ENCODE measurements at places on chromosomes 2 and 18.
A peak's percentile ranks its signal among the peaks of the same experiment; 100 is the strongest.

GRCh38 chr2:235444101-235444597, 49.7 kb upstream of the AGAP1 start:
- DNase-seq = no peak

DNA sequence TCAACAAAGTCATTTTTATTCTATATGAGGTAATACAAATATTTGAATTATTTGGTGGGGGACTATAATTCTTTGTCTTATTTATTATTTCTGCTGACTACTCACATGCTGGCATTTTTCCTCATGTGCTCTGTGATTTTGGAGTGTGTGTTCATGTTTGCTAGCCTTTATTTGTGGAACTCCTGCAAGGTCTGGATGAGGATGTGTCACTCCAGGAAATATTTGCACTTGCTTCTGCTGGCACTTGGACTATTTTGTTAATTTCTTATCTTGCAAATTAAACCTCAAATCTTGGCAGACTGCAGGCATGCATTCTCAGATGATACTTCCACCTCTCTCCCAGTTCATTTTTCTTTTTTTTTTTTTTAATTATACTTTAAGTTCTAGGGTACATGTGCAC, 34.1 kb downstream of the POLI start:
- DNase-seq = no peak

- DNase-seq = peak; percentile 69
Measured at GRCh38 chr2:60533101-60534051, 20.1 kb downstream of the BCL11A start.

DNA sequence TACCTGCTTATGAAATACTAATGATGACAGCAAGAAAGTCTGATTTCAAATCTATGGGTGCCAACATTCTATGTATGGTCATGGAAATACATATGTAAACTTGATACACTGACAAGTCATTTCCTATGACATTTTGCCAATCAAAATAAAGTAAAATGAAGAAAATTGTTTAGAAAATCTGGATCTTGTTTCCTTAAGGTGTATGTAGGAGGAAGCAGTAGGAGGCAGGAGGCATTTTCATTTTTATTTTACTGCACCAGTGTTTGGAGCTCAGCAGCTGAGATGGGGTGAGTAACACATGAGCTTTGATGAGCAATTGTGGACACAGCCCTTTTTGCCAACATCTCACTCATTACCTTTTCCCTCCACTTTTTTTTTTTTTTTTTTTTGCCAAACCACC, 167.0 kb downstream of the AFF3 start:
- DNase-seq = no peak

DNA sequence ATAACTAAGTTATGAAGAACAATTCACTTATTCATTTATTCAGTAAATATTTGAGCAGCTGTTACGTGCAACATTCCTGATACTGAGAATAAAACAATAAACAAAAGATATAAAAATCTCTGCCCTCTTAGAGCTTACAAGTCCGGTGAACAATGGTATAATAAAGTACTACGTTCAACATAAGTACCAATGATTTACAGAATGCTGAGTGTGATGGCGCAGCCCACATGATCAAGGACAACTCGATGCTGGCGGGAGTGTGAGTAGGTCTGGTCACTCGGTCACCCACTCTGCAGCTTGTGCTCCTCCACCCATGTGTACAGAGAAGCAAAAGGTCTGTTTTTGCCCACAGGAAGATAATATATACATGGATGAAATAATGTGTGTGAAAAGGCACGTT, 254.3 kb downstream of the BCL11A start:
- no peak for DNase-seq

- no peak for DNase-seq
Measured at GRCh38 chr2:42219160-42219559, 50.0 kb downstream of the EML4 start.

DNA sequence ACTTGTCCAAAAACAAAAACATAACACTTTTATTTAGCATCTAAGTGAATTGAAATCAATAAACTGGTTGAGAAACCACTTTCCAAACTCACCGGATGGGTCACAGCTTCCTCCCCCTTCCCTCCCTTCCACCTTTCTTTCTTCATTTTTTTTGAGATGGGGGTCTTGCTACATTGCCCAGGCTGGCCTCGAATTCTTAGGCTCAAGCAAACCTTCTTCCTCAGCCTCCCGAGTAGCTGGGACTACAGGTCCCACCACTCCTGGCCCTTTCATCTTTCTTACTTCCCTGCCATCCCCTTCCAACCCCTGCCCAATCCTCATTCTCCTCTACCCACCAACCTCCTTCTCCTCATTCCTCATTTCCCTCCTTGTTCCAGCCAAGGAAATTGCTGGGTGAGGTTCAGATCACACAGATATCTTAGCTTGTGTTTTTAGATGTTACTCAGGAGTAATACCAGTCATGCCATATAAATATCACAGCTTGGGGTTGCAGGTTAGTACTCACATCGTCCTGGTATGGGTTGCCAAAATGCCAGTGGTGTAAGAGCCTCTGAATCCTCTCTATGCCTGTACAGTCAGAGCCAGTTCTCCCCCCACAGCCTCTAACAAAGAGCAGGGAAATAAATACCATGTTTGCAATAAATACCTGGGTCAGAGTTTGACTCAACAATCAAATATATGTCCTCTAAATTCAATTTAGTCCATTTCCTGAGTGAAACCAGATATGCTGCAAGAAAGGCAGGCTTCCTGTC, 132.7 kb upstream of the NDUFV2 start:
- DNase-seq = no peak

DNA sequence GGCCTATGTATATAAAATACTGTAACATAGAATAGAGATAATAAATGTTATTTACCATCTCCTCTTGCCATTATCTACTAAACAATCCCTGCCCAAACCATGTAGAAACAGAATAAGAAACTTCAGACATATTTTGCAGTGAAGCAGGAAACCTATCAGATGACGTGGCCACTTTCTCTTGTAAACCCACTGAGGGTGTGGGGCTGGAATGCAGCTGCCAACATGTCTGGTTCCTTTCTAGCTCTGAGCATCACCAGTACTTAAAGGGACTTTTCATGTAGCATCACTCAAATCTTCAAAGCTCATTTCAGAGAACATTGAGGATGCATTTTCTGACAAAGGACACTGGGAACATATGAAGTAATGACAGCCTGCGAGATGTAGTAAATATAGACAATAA, 251.8 kb downstream of the LPIN1 start:
- DNase-seq = no peak

GRCh38 chr18:35231052-35231451, 9.8 kb upstream of the ZNF397 start:
- peak; percentile 47 for DNase-seq

DNA sequence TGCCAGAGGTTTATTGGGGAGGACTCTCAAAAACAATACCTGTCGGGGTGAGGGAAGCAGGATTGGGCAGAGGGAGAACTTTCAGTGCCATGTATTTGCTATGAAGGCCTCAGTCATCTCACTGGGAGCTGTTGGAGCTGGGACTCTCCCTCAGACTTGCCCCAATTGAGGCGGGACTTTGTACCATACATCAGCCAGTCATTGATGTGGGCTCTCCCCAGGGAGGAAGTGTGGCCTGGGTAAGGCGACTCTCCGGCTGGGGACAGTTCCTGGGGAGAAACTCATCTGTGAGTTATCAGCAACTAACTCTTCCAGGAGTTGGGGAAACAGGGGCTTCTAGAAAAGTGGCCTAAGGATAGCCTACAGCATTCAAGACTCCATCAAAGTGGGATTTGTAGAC, 66.5 kb downstream of the FTCDNL1 start:
- DNase-seq = no peak

GRCh38 chr18:38843291-38843690, 1277.7 kb upstream of the CELF4 start:
- no peak for DNase-seq

GRCh38 chr2:60003076-60003475, 550.4 kb downstream of the BCL11A start:
- no peak for DNase-seq

GRCh38 chr2:206305523-206306245, 31.2 kb downstream of the ZDBF2 start:
- no peak for DNase-seq
